Stimulated activated CD4-positive, alpha-beta T cell treated with anti-CD3 and anti-CD28 coated beads, Interleukin-15, amount 100 ng/mL, for 24 hours (primary cell): ENCODE measurements at places on chromosomes 1 and 21.

DNA sequence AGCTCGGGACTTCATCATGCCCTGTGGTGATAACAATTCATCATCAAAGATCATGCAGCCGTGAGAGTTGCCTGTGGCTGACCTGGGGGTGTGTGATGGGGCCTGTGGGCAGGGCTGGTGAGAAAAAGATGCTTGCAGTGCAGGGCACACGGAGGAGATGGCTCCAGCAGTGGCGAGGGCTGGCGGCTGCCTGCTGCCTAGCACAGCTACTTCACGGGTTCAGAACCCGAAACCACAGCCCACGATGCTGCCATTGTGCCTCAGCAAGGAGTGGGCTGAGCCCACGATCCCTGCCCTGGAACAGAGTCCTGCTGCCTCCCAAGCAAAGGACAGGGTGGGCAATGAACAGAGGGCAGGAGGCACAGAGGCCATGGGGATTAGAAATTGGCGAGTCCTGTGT is 631 bp upstream of the KRTAP10-9 start:
- no peak for DNase-seq

GRCh38 chr1:6359216-6360116 is 34.1 kb downstream of the ACOT7 start:
- DNase-seq, result peak; percentile 66

DNA sequence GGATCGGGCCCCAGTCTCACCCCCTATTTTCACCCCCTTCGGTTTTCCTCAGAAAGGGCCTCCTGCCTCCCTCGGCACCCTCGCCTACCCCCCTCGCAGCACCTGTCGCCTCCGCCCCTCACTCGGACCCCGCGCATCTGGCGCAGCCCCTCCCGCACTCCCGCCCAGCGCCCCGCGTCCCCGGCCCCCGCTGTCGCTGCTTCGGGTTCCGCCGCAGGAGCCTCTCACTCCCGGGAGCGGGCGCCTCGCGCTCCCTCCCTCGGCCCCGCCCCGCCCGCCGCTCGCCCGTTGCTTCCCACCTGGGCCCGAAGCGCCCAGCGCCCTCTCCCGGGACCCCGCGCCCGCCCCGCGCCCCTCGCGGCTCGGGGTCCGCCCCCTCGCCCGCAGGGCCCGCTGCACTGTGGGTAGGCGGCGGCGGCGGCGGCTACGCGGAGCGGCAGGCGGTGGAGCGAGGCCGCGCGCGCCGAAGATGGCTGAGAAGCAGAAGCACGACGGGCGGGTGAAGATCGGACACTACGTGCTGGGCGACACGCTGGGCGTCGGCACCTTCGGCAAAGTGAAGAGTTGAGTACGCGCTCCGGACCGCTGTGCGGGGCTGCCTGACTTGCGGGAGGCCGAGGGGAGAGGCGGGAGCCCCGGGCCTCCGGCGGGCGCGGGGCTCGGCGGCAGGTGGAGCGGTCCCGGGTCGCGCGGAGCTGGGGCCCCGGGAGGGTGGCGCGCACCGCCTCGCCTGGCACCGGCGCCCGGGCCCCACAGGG is at the start of gene PRKAA2:
TSS of gene PRKAA2 (plus strand) at position 396 of the 758 bp plus-strand sequence. CDS start at position 470, 74 bp downstream.
- DNase-seq, result peak; percentile 14

DNA sequence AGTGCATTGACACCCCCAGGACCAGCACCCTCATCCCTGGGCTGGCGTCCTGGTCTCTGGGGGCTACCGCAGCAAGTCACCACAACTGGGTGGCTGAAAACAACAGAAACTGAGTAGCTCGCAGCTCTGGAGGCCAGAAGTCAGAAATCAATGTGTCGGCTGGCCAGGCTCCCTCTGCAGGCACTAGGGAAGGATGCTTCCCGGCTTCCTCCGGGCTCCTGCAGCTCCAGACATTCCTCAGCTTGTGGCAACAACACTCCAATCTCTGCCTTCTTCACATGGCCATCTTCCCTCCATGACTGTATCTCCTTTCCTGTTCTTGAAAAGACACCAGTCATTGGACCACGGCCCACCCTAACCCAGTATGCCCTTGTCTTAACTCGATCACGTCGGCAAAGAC is 224.2 kb downstream of the NPHP4 start:
- DNase-seq, result no peak

DNA sequence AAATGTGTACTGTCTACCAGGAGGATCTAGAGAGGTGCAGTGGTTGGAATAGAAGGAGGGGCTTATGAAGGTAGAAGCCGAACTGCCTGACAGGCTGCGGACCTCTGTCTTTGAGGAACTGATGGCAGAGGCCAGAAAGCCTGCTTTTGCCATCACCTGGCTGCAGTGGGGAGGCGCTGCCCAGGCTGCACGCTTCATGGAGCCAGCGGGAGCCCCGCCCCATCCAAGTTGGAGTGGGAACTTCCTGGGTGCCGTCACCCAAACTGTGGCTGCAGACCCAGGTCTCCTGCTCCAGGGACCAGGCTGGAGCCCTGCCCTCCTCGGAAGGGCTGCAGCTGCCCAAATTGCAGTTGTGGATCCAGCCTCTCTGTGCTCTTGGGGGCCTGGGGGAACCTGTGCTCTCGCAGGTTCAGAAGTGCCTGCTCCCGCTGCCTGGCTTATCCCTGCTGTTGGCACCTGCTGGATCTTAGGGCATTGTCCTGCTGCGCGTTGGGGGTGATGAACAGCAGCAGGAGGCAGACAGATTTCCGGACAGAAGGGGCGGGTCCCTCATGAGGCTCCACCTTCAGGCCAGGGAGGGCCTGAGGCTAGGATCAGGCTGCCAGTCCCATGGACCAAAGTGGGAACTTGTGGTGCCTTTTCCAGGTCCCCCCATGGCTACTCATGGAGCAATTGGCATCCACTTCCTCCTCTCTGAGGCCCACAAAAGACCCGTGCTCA is 118.0 kb upstream of the PLPPR4 start:
- no peak for DNase-seq

DNA sequence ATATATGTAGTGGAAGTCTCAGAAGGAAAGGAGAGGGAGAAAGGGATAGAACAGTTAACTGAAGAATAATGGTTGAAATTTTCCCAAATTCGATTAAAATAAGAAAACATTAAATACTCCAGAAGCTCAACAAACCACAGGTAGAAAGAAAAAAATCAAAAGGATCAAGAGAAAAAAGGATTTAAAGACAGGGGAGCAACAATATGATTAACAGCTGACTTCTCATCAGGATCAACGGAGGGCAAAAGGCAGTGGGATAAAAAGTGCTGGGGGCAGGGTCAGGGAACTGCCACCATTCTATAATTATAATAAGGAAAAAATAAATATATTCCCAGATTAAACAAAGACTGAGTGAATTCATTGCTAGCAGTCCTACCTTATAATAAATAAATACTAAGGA is 55.3 kb downstream of the CDKN2C start:
- DNase-seq, result no peak

DNA sequence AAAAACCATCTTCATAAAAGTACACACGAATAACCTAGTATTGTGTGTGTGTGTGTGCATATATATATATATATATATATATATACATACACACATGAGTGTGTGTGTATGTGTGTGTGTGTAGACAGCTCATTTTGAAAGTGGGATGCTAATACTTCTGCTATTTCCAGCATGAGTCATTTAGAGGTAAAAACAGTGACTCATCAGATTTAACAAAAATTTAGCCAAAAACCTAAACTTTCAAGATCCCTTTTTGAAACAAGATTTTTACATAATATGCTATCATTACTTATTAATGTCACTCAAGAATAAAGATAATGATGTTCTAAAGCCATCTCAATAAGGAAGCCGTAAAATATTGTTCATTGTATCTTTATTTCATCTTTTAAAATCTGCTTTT is 35.6 kb upstream of the ADGRL4 start:
- DNase-seq, result no peak

GRCh38 chr1:159835356-159835755 is 8.7 kb downstream of the SLAMF8 start:
- no peak for DNase-seq

DNA sequence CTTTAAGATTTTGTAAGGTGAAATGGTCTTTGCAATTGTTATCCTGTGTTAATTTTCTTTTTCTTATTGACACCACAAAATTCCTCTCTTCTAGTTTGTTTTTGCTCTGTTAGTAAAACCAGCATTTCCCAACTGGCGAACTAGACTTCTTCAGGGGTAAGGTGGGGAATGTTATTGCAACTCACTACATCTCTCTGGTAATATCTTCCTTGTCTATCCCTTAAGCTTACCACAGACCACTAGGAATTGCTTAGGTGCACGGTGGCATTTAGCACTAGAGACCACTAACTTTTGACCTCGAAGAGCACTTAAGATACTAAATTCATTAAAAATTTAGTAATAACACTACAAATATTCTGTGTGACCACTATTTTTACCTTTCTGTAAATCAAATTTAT is 4.2 kb upstream of the COA6 start:
- DNase-seq, result no peak

- DNase-seq, result no peak
Observed at GRCh38 chr1:2098301-2098698, 48.1 kb downstream of the PRKCZ start.

DNA sequence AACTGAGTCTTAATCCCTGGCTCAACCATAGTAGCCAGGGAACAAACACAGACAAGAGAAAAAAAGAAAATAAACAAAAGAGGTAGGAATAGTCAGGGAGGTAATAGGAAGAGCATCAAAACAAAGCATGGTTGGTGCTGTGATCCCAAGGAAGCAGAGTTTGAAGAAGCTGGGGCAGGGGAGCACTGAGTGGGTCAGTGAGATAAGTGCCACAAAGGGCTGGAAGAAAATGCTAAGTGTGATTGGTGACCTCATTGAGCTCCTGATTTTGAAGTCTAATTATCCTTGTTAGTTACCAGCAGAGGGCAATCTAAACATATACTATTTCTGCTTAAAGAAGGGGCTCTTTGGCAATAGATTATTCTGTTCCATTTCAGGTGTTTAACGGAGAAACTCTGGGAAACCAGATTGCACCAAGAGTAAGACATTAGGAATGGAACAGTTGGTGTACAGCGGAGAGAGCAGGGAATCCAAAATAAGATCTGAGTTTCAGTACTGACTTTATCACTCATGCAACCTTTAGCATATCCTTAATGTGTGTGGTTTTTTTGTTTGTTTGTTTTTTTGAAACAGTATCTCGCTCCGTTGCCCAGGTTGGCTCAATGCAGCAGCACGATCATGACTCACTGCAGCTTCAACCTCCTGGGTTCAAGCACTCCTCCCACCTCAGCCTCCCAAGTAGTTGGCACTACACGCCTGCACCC is 30.7 kb upstream of the KIAA1614 start:
- DNase-seq, result no peak

- DNase-seq, result no peak
Observed at GRCh38 chr1:24822887-24823286, 77.6 kb downstream of the CLIC4 start.

- no peak for DNase-seq
Observed at GRCh38 chr1:183896466-183897048, 91.6 kb downstream of the RGL1 start.

DNA sequence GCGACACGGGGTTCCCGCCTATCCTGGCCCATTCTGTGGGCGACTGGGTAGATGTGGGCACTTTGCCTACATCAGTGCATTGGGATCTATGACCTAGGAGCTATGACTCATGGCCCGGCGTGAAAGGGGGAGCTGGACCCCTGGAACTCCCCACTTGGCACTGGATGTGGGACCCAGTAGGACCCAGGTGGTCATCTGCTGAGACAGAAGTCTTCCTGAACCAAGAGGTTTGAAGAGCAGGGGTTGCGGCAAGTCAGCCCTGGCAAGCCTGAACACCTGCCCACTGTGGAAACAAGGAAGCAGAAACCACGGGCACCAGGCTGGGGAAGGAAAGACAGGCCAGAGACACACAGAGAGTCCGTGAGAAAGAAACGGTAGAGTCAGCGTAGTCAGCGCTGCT is 656.7 kb downstream of the AJAP1 start:
- no peak for DNase-seq

GRCh38 chr1:110176299-110176956 is 26.1 kb downstream of the SLC6A17 start:
- DNase-seq, result no peak

DNA sequence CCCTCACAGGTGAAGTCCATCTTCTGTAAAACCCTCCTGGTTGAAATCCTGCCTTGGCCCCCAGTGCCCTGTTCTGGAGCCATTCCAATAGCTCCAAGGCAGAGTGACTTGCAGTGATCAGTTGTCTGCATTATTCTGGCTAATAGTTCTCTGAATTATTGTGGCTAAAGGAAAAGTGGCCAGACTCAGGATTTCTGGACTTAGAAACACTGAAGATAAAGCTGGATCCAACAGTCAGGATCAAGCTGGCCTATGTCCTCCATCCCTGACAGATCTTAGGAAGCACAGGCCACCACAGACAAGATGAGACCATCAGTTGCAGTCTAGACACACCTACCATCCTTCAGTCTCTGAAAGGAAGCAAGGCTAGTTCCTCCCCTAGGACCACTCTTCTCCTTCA is 801 bp upstream of the C2CD4D start:
- no peak for DNase-seq

GRCh38 chr1:56868761-56869160 is 14.2 kb downstream of the C8A start:
- DNase-seq, result no peak

DNA sequence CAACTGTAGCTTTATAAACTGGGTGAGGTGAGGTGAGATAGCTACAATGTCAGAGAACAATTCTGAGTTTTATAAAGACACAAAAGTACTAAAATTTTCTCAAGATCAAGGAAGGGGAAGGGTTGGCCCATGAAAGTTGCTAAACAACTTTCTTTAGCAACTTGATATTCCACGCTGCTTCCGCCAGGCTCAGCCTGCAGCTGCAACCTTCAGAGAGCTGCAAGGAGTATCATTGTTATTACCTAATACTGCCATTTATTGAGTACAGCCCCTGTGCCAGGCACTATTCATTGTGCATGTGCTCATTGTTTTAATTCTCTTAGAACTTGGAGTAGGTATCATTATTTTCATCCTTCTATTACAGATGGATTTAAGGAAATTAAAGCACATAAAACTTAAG is 34.1 kb upstream of the SUCO start:
- no peak for DNase-seq

DNA sequence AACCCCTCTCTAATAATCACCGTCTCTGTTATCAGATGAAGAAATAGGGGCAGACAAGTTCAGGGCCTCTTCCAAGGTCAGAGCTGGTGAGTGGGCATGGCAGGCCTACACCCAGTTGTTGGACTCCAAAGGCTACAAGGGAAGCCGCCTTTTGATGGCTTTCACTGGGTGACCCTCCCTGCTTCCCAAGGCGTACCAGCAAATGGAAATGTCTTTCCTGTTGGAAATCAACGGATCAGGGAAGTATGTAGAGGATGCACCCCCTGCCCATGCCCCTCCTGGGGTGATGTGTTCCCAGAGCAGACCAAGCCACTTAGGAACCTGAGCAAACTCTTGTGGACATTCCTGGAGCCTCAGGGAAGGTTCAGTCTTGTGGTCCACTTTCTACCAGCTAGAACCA is 47.4 kb downstream of the LGR6 start:
- no peak for DNase-seq

GRCh38 chr1:230276401-230276800 is 149.7 kb downstream of the PGBD5 start:
- DNase-seq, result no peak

- DNase-seq, result no peak
Observed at GRCh38 chr1:48018799-48019198, 21.6 kb upstream of the TRABD2B start.

- no peak for DNase-seq
Observed at GRCh38 chr21:27292229-27292628, 325.3 kb upstream of the ADAMTS5 start.
